SHP77 (cell line): ENCODE measurements at places on chromosomes 12 and 14.

GRCh38 chr12:121352682-121353018 is 439 bp upstream of the ANAPC5 start:
- peak; percentile 92 for DNase-seq

DNA sequence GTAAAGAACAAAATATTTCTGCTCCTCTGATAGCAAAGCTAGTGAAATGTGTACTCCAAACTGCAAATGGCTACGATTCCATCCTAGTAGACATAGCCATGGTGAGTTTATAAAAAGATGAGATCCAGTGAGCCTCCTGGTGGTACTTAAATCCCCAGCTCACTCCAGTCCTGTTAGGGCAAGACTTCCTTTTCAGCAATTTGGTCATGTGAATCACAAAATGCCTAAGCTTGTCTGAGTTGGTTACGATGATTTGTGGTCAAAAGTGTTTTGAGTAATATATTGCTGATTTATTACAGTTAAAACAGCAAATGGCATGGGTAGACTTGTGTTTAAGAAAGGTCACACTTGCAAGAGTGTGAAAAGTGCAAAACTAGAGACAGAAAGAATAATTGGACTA is 102.7 kb upstream of the NAV3 start:
- DNase-seq = no peak

GRCh38 chr14:86761611-86762010 is 1231.4 kb downstream of the GALC start:
- no peak for DNase-seq

DNA sequence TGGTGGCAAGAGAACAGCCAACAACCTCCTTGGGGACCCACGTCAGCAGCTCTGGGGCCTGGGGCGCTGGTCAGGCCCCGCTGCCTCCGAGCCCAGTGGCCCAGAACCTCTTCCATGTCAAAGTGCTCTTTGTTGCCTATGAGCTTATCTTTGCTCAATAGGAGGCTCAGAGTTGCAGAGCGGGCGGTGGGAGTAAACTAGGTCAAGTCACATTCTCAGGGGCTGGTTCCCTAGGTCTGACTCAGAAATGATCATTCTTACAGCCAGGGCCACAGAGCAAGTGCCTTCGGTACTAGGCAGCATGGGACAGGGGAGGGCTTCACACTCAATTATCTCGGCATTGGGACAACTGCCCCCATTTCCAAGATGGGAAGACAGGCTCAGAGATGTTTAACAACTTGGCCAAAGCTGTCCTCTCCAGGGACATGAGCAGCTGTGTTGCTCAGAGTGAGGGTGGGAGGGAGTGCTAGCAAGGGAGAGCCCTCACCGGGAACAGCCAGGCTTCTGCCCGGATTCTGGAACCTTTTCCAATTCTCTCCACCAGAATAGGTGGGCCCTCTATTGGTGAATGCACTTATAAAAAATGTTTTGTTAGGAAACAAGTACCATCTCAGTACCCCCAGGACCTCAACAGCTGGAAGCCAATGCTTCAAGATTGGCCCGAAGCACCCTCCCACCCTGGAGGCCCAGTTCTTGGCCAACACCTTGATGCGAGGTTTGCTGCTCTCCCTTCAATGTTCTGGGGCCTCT is 11.9 kb downstream of the SLC25A29 start:
- no peak for DNase-seq

DNA sequence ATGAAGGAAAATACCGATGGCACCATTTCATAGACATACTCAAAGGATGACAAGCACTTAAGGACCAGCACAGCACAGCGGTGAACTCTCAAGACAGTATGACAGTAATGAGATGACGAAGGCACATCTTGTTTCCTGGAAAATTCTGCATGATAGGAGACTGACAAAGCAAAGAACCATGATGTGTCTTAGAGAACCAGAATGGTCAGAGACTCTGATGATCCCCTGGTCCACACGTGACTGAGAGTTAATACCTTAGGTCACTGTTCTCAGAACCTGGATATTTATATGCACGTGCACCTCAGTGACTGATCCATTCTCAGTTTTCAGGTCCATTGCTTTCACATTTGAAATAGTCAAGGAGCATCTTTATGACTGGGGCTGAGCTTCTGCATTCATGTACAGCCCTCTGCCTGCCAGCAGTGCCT is 35.3 kb downstream of the PROX2 start:
- DNase-seq = no peak

GRCh38 chr14:102925646-102926045 is 3.2 kb downstream of the AMN start:
- DNase-seq = no peak
